Natural killer cell treated with Interleukin-12 subunit alpha and Interleukin-12 subunit beta and Interleukin-15 and Interleukin-18, amount 100 ng/mL, for 72 hours (primary cell): ENCODE measurements at places on chromosomes 2 and 18. TPM values are rescaled to one million over a fixed set of nuclear protein-coding genes. Genes with fewer than 3 reads are reported as not detected.

The HOXD3 gene
- total RNA-seq, result not detected

The DNAJC5G gene
- total RNA-seq, result not detected

The AQP4 gene
- not detected for total RNA-seq

The LRATD1 gene
- not detected for total RNA-seq

The WNT6 gene
- total RNA-seq, result not detected

DNA sequence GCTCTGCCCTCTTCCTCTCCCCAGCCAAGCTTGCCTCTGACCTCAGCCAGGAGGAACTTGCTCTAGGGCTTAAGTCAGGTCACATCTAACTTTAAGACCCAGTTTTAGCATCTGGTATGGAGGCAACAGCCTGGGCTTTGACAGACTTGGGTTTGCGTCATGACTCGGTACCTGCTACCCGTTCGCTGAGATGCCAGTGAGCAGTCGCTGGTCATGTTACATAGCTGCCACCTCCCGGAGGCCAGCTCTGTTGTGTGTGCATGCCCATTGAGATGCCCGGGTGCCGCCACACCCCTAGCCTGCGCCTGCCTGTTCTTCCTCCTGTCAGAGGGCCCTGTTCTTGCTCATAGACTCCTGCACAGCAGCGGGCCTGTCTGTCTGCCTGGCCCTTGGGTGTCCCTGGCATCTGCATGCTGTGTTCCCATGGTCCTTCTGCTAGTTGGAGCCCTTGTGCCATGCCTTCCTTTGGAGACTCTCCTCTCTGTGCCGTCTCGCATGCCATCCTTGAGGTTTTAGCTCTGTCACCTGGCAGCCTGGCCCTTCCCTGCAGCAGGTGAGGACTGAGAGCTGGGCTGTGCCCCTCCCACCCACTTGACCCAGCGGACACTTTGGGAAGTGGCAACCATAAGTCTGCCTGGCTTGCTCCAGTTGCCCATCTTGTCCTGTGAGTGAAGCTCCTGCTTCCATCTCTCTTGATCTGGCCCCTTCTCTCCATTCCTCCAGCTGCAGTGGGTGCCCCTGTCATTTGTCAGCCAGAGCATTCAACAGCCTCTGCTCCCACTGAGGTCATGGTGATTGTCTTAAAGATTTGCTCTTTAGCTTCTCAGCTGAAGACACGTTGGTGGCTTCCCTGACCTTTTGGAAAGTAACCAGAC, 24.9 kb downstream of the ASAP2 start:
- H3K4me3 ChIP-seq, result no peak overlapping the region
- peaks cover 29% of the 10 kb centered on the region for H3K27me3 ChIP-seq
- no peak overlapping the region for H3K27ac ChIP-seq
- DNase-seq, result no peak

GRCh38 chr18:9413576-9413975, 61.7 kb upstream of the RALBP1 start:
- no peak overlapping the region for H3K4me3 ChIP-seq
- no peak for DNase-seq
- no peaks in the 10 kb centered on the region for H3K4me1 ChIP-seq

DNA sequence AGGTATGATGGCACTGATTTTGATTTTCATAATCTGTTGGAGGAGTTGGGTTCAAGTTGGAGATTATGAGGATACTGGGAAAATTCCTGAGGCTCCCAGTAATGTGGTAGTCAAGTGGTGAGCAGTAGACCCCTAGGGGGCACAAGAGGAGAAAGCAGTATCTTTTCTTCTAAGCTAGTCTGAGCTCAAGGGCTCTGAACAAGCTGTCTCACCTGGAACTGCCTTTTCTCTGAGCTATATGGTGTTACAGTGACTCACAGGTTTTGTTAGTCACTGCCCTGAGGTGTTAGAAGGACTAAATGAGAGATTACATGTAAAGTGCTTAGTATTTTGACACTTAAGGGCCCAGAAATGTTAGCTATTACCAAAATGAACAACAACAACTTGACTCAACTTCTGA, 42.2 kb downstream of the CD302 start:
- H3K36me3 ChIP-seq, result peaks cover 9% of the 10 kb centered on the region
- H3K4me3 ChIP-seq, result no peak overlapping the region
- H3K27ac ChIP-seq, result no peak overlapping the region
- no peaks in the 10 kb centered on the region for H3K4me1 ChIP-seq
- DNase-seq, result no peak
- H3K27me3 ChIP-seq, result no peaks in the 10 kb centered on the region

GRCh38 chr2:25320077-25320476, 21.6 kb downstream of the DNMT3A start:
- H3K4me1 ChIP-seq, result peaks cover 45% of the 10 kb centered on the region
- H3K27me3 ChIP-seq, result no peaks in the 10 kb centered on the region
- H3K36me3 ChIP-seq, result no peaks in the 10 kb centered on the region
- no peak for DNase-seq
- H3K4me3 ChIP-seq, result no peak overlapping the region

- no peaks in the 10 kb centered on the region for H3K27me3 ChIP-seq
- no peak overlapping the region for H3K27ac ChIP-seq
- no peak for DNase-seq
- H3K36me3 ChIP-seq, result no peaks in the 10 kb centered on the region
These were observed 26.2 kb upstream of the PID1 start for GRCh38 chr2:229297247-229297646.
